GM12878 (cell line): ENCODE measurements at places on chromosomes 3 and 15.

GRCh38 chr3:29156086-29156715 is 124.7 kb upstream of the RBMS3 start:
- DNase-seq: no peak

DNA sequence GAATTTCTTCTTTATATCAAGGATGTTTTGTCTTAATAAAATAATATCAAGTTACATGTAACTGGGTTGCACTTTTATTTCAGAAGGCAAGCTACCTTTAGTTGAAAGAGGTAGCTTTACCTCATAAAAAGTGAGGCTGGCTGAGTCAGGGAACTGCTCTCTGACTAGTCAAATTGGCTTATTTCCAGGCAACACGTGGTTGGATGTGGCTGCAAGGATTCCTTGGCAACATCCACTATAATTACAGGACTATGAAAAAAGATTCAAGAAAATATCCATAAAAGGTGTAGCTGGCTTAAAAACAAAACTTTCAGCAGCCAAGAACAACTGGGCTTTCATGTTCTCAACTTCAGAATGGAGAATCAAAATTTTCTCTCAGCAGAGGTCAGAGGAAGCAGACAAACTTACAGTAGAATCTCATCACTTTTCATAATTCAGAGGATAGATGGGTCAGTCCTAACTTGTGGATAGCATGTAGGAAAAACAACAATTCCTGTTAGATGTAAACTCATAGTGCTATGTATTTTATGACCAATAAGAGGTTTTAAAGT is 779.1 kb downstream of the MECOM start:
- no peak for DNase-seq

- DNase-seq: no peak
These were observed 42.5 kb upstream of the PRR20G start for GRCh38 chr3:127330385-127330784.

DNA sequence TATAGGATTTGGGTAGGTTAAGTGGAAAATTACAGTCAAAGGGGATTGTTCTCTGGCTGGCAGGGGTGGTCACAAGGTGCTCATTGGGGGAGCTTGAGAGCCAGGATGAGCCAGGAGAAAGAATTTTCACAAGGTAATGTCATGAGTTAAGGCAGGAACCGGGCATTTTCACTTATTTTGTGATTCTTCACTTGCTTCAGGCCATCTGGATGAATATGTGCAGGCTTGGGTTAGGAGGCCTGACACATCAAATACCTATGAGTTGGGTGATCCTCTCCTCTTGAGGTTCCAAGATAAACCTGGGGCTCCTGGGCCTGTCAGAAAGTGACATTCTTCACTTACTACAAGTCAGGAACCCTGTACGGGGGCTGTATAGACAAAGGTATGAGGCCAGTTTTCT is 68.7 kb downstream of the CD200 start:
- no peak for DNase-seq

DNA sequence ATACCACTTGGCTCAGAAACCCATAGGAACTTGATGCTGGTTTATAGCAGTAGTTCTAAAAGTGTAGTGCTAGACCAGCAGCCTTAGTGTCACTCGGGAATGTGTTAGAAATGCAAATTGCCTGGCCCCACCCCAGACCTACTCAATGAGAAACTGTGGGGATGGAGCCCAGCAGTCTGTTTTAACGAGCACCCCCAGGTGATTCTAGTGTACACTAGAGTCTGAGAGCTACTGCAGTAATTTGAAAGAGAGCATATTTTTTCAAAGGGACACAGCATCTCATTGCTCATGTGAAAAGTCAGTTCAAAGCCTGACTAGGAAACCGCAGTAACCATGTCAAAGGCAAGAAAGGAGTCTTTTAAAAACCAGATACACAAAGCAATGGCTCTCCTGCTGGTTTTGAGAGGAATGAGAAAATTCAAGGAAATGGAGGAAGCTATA is 313.4 kb downstream of the SQOR start:
- no peak for DNase-seq

DNA sequence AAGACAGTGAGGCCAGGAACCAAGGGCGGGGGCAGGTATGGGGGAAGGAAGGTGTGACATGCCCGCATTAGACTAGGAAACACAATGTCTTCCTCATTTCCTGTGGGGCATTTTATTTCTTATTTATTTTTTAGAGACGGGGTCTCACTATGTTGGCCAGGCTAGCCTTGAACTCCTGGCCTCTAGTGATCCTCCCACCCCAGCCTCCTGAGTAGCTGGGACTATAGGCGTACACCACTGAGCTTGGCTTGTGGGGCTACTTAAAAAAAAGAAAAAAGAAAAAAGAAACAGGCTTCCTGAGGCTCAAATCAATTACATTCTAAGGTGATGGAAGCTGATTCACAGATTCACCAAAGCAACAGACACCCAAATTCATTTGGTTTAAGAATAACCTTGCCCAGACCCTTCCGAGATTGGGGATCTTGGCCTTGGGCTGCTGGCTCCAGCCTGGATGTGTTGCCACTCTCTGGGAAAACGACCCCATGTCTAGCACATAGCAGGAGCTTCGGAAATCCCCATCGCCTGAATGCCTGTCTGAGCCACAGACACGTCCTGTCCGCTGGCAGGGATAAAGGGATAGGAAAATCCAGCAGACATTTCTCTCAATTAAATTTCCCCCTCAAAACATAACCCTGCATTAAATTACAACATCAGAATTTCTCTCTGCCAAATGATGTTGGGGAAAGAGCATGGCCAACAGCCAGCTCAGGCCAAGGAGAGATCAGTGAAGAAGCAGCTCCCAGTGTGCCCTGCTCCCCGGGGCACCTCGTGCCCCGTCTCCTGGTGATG is 13.0 kb downstream of the CPN2 start:
- DNase-seq: no peak

- DNase-seq: no peak
These were observed 462.3 kb upstream of the SGO1 start for GRCh38 chr3:20648294-20648693.

DNA sequence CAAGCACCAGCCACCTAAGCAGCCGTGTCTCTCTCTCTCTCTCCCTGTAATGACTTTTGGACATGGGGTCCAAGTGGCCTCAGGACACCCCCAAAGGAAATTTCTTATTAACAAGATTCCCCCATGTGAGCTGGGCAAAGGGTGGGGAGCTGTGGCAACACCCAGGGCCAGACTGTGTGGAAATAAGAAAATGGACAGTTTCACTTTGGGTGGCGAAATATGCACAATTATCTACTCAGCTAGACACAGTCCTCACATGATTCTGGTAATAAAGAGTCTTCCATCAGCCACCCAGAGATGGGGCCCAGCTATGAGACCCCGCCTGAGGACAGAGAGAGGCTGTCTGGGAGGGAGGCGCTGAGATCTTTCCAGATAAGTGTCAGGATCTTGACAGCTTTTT is 96.8 kb upstream of the TPM1 start:
- DNase-seq: no peak

DNA sequence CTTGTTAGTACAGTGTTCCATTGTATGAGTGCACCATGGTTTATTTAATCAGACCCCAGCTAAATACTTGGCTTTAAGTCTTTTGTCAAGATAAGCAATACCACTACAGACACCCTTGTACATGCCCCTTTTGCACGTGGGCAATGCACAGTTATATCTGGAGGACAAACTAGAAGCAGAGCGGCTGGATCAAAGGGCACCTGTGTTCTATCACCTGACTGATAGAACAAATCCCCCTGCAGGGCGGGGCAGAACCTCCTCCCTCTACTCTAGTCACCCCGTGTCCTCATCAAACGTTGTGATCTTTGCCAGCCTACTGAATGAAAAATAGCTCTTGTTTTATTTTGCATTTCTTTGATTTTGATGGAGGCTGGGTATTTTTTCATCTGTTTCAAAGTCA is 314.9 kb downstream of the TLE3 start:
- DNase-seq: no peak

GRCh38 chr3:195460091-195460713 is 17.4 kb upstream of the ACAP2 start:
- no peak for DNase-seq

- DNase-seq: no peak
These were observed 65.0 kb downstream of the SYNM start for GRCh38 chr15:99169769-99170311.

GRCh38 chr3:53668872-53669271 is 174.5 kb downstream of the CACNA1D start:
- no peak for DNase-seq

- DNase-seq: no peak
These were observed at the start of gene ALDH1A3 for GRCh38 chr15:100879464-100880138. ALDH1A3 (plus strand) TSS chr15:100879831; CDS start chr15:100879908, 77 bp downstream.

DNA sequence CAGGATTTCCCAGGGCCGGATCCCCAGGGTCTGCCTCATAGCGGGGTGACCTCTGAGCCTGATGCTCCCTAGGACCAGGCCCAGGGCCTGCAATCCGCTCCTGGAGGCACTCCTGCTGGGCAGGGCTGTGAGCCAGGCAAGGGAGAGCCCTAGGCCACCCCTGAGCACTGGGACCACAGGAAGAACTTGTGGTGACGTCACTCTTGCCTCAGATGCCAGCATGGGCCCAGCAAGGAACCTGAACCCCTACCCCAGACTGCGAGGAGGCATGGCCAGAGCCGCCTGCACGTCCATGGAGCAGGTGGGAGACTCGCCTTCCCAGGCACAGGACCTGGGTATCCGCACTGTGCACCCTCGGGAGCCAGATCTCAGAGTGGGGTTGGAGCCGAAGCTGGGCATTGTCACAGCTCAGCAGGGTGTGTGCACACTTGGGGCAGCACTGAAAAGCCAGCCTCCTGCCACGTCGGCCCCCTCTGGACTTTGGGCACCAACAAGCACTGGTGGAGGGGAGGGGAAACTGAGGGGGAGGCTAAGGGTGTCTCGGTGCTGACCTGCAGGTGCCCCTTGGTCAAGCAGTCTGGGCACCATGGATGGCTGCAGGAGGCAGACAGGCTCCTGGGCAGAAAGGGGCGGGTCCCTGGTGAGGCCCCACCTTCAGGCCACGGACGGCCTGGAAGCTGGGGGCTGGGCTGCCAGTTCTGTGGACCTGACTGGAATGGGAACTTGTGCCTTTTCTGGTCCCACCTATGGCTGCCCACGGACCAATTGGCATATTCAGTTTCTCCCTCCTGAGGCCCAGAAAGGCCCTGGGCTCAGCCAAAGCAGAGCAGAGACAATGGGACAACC is 49.3 kb downstream of the SLC6A20 start:
- DNase-seq: no peak

DNA sequence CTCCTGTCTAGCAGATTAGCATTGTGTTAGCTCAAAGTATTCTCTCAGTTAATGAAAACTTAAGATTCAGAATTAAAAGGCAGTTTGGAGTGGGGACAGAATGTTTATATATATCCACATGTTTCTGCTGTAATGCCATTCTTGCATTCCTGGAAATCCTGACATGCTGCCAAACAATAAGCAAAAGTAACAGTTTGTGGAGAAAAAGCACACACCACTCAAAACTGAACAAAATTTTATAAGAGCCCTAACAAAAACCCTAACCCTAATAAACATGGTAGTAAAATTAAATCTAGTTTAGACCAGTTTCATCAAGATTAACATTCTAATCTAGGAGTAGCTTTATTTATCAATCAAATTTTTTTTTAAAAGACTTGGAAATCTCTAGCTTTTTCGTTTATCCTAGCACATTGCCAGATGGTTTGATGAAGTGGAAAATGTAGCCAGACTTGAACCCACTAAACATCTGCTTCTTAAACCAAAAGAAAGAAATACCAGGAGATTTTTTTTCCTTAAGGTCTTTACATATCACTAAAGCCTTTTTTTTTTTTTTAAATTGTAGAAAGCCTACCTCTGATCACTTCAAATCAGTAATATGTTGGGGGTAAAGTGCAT is 3.7 kb downstream of the TCAIM start:
- DNase-seq: no peak

GRCh38 chr3:113897373-113897777 is 50.4 kb upstream of the ZDHHC23 start:
- no peak for DNase-seq

- no peak for DNase-seq
These were observed 722 bp downstream of the CHRNA3 start for GRCh38 chr15:78620021-78620526.

DNA sequence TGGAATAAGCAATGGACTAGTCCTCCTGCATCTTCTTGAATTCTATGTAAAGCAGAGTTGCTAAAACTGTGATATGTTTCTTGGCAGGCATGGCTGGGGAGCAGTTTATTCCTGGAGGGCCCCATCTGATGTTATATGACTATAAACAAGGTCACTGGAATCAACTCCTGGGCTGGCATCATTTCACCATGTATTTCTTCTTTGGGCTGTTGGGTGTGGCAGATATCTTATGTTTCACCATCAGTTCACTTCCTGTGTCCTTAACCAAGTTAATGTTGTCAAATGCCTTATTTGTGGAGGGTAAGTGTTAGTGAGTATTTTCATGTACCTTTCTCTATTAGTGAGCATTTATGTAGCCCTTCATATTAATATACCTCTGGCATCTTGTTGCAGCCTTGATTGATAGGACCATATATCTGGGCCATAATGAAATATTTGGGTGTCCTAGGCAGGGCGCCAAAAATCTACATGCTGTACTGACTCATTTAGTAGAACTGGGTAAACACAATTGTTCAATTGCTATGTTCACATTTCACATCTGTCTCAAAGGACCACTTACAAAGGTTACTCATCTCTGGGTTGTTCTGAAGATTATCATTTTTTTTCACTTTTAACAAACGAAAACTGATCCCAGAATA is 52.6 kb upstream of the ADGRG7 start:
- DNase-seq: no peak

DNA sequence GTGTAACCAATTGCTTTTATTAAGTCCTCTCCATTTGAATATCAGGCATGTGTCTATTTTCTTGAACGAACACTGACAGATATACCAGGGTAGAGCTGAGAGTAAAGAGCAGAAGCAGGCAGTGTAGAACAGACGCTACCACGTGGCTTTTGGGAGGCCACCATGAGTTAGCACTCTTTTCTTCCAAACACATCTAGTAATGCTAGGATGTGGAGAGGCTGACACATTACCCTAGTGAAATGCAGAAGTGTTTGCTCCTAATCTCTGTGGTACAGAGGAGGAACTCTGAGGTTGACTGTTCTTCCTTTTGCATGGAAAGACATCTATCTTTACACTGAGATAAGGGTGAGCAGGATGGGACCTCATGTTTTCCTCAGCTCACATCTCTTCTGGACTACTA is 216.3 kb downstream of the SATB1 start:
- DNase-seq: no peak

DNA sequence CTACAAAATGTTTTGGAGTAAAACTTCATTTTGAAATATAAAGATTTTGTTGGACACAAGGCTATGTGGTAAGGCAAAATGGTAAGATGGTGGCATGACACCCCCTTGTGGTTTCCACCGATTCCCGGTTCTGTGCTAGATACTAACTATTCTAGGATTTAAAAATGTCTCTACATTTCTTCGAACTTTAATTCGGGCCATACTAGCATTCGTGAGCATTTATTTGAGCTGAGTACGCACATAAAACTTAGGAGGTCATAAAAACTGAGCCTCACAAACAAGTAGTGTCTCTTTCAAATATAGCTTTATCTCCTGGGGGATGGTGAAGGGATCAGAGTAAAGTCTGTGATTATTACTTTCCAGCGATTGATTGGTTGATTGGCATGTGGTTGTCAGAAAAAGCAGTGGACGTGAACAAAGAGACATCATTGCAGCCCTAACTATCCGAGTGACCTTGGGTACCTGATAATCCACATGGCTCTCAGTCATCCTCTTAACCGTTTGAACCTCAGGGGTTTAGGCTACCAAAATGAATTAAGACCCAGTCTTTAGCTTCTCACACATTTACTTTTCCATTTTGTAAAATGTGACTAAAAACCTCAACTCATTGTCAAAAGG is 1.1 kb upstream of the ZNF639 start:
- DNase-seq: no peak
